ENCODE measurements at places on chromosomes 2 and 18.

DNA sequence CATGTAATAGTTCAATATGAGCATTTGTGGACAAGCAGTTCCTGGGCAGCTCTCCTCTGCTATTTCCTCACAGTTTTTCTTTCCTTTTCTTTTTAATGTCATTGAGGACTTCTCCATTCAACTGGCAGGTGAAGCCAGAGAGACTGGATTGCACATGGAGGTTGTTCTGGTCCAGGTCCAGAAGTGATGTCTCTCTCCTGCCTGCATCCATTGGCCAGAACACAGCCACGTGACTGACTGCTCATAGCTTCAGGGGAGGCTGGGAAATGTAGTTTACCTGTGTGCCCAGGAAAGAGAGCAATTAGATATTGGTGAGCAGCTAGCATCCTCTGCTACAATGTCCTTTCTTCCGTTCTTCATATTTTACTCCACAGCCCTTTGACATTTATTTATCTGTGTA, 20.2 kb upstream of the ADAM23 start:
- DNase-seq, result no peak

DNA sequence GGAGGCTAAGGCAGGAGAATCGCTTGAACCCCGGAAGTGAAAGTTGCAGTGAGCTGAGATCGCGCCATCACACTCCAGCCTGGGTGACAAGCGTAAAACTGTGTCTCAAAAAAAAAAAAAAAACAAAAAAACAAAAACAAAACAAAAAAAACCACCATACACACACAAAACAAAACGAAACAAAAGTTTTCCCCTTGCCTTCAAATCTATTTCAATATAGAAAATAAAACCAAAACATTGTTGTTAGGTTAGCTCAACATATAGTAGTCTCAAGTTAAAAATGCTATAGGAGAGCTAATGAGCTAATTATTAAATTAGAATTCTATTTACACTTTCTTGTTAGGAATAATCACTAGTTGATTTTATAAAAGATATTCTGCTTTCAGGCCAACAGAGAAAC, 43.3 kb downstream of the FBXO11 start:
- DNase-seq, result no peak

- no peak for DNase-seq
Measured at GRCh38 chr18:68714366-68714711, 569 bp downstream of the TMX3 start.

- DNase-seq, result no peak
Measured at GRCh38 chr18:77894060-77894459, 644.4 kb downstream of the GALR1 start.

DNA sequence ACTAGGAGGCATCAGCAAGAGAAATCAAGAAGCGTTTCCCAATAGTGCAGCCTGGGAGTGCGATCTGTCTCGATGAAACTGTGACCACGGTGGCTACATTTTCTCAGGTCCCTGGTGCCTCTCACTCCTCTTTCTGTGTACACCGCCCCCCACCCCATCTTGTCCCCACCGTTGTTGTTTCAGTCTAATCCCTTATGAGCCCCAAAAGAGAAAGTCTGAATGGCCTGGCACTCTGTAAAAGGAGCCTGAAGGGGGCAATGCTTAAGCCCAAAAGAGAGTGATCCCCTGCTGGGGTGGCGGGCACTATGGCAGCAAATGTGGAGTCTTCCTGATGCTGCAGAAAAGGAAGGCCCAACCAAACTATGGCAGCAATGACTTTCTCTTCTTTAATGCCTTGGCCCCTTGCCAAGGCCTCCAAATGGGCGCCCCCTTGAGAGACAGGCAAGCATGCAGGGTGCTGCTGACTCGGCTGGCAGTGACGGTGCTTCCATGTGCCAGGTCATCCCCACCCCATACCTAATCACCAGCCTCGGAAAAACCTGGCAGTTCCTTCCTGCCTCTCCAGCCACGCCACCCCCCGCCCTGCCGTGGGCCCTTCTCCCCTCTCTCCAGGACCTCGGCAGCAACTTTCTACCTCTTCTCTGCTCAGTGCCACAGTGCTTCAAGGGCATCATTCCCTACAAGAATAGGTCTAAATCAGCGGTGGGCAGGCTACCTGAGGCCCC, 123.0 kb downstream of the CYP26B1 start:
- no peak for DNase-seq

- no peak for DNase-seq
Measured at GRCh38 chr2:105785095-105785847, 40.6 kb downstream of the NCK2 start.
